ENCODE measurements at places on chromosomes 3 and 15.

DNA sequence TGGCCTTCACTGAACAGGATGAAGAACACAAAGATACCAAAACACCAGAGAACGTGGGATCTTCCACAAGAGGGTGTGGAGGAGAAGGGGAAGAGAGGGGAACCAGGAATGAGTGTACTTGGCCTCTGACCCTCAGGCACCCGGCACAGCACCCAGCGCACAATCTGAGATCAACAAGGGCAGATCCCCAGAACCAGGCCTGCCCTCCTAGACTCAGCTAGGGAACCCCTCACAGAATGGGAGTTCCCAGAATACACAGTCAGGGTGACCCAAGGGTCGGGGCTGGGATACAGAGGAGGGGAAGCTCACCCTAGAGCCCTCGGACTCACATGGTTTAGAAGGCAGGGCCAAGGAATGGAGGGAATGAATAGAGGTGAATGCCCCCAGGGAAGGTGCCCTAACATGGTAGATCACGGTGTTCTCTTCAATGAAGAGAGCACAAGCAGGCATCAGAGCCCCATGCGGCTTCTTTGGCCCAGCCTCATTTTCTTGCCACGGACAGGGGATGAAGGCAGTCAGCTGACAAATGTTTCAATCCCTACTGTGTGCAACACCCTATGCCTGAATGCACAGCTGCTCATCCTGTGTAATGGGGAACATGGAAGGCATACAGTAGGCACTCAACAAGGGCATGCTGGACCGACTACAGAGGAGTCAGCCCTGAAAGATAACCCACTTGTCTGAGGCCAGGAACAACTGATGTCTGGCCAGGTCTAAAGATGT lies 13.1 kb downstream of the BMF start:
- DNase-seq, result no peak

DNA sequence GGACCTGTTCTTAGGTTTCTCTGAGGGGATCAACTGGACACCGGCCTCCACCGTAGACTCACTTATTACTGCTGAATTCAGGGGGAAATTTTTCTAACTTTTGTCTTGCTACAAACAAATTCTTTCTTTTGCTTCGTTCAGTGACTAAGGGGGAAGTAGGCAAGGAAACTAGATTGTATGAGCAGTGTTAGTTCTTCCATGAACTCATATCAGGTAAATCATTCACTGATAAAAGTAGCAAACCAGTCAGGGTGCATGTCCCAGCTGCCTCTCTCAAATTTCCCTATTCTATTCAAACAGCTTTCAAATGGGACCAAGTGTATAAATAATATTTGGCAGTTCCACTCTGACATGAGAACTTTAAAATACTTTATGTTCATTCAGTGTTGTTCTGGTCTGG lies 7.3 kb upstream of the CCDC13 start:
- DNase-seq, result no peak

DNA sequence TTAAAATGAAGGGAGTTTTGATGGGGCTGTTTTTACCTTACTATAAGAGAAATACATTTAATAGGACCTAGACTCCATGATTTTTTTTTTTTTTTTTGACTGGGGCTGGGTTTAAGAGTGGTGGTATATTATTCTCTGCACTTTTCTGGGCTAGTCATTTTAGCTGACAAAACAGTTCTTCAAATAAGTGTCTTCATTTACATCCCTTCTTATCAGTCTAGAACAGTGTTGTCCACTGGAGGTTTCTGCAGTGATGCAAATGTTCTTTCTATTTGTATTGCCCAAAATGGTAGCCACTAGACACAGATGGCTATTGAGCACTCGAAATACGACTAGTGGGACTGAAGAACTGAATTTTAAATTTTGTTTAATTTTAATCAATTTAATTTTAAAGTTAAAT lies 37.2 kb downstream of the KLHL18 start:
- DNase-seq, result no peak

- no peak for DNase-seq
Observed at GRCh38 chr15:45225506-45226273, 26.3 kb upstream of the SLC28A2 start.

GRCh38 chr3:5698851-5699250 lies 511.3 kb downstream of the EDEM1 start:
- no peak for DNase-seq

GRCh38 chr3:14275962-14276909 lies 97.6 kb downstream of the LSM3 start:
- DNase-seq, result no peak

DNA sequence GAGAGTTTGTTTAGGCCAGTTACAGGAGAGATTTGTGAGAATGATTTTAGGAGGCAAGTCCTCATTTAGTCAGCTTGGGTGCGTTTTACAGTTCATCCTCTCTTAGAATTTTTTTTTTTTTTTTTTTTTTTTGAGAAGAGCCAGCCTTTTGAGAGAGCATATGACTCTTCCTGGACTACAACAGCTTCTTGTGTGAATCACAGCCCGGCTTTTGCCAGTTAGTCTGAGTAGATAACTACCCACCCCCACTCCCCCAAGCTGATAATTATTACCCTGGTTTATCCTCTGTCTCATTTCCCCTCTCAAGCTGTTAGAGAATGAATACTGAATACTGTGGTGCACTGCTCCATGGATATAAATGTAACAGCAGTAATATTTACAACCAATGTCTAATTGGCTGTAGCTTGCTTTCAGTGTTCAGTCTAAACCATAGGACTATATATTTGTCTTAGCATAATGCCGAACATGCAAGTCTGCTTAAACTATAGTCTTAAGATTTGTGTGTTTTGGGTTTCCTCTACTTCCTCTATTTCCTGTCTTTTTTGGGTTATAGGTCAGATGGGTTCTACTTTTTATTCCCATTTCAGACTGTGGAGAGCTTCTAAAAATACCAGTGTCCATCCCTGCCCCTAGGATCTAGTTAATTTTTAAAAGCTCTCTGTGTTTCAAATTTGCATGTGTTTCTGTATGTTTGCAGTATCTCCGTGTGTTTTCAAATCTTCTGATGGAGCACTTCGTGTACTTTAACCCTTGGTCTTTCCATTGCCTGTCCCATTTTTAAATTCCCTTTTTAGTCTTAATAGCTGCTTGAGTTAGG lies 8.0 kb downstream of the CHD2 start:
- DNase-seq, result no peak

DNA sequence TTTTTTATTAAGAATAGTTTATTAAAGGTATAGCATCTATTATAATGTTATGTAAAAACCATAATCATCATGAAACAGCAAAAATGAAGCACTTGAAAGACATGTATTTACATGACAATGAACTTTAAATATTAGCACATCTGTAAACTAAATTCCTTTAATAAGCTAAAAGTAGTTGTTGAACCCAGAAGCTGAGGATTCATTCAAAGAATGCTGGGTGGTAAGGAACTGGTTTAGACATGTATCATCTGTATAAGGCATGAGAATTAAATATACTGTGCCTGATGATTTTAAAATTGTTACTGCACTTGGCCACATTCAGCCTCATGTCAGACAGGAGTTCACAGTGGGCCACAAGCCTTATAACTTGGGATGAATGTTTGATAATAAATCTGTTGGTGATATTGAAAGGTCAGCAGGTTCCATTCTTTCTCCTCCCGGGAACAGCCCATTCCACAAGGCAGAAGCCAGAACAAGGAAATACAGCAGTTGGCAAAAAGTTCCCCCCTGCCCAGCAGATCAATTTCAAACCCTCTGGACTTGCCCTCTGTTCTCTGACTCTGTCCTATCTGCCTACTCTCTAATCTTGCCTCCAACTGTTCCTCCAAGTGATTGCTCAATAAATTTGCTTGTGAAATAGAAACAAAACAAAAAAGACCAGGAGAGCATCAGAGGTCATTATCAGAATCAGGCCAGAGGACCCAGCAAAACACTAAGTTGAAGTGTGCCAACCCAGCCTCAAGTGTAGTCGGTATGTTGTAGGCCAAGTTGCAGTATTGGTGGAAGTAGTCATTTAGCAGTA lies 49.8 kb upstream of the TEX264 start:
- no peak for DNase-seq

GRCh38 chr15:78212546-78213424 lies 21.6 kb downstream of the ACSBG1 start:
- no peak for DNase-seq

- DNase-seq, result no peak
Observed at GRCh38 chr3:125351152-125351551, 24.0 kb downstream of the ZNF148 start.

DNA sequence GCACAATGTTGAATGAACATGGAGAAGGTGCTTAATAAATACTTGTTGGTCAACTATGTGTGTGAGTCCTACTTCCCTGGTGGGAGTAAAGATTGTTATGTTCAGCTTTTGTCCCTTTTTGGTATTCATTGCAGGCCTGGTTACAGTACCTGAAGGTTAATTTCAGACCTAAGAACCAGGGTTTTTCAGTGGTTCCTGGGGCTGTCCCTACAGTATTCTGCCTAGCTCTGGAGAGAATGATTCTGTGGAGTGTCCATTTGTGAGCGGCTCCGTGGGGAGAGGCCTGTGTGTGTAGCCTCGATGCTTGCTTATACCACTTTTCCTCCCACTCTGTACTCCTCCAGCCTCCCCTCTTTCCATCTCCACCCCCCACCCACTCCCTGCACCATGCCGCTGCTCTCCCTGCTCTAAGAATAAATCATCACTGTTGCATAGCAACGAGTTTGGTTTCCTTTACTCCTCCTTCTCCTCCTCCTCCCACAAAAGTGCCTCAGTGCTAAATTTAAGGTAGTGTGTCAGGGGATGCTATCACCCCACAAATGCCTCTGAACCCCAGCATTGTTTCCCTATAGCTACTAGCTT lies 150.6 kb upstream of the ROPN1 start:
- no peak for DNase-seq

DNA sequence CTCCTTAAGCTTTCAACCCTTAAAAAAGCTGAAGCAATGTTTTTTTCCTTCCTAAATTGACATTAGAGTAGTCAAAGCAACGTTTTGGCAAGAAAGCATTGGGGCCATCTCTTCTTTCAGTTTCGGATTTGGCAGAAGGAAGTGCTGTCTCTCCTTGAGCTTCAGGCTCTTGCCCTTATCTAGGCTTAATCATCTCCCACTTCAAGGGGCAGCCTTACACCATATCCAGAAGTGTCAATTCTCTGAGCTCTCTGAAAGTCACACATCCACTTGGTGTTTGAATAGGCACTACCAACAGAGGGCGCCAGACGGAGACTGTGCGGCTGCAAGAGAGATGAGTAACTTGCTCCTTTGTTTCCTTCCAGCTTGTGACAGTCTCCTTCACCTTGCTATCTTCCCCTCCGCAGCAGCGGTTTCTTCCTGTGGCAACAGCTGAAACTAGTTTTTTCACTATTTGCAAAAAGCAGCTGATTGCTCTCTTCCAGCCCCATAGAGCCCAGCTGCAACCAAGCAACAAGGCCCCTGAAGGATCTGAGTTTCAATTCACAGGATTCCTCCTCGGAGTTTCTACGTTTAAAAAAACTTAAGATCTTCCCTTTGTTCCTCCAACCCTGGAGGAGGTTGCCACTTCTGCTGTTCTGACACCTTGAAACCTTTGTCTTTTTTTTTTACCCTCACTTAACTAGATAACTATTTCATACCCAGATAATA lies 147.0 kb upstream of the SLCO3A1 start:
- DNase-seq, result peak; percentile 57

DNA sequence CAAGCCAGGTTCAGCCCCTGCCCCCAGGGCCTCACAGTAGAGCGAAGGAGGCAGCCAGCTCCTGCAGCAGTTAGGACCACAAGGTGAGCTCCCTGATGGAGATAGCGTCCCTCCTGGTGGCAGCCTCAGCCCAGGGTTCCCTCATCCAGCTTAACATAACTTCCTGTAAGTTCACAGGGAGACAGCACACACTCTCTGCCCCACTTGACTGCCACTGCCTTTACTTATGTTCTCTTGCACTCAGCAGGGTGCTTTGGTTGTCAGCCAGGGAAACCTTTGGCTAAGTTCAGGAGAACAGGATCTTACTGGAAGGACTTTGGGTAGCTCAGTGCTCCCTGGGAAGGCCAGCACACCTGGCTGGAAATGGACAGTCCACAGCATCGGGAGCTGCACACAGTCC lies 10.9 kb downstream of the KBTBD13 start:
- DNase-seq, result no peak

DNA sequence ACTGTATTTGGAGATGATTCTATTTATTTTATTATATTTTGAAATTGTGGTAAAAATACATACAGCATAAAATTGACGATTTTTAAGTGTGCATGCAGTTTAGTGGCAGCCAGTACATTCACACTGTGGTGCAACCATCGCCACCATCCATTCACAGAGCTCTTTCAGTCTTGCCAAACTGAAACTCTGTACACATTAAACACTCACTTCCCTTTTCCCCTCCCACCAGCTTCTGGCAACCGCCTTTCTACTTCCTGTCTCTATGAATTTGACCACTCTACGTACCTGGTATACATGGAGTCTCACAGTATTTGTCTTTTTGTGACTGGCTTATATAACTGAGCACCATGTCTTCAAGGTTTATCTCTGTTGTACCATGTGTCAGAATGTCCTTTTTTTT lies 303.3 kb upstream of the ATP10A start:
- DNase-seq, result no peak

DNA sequence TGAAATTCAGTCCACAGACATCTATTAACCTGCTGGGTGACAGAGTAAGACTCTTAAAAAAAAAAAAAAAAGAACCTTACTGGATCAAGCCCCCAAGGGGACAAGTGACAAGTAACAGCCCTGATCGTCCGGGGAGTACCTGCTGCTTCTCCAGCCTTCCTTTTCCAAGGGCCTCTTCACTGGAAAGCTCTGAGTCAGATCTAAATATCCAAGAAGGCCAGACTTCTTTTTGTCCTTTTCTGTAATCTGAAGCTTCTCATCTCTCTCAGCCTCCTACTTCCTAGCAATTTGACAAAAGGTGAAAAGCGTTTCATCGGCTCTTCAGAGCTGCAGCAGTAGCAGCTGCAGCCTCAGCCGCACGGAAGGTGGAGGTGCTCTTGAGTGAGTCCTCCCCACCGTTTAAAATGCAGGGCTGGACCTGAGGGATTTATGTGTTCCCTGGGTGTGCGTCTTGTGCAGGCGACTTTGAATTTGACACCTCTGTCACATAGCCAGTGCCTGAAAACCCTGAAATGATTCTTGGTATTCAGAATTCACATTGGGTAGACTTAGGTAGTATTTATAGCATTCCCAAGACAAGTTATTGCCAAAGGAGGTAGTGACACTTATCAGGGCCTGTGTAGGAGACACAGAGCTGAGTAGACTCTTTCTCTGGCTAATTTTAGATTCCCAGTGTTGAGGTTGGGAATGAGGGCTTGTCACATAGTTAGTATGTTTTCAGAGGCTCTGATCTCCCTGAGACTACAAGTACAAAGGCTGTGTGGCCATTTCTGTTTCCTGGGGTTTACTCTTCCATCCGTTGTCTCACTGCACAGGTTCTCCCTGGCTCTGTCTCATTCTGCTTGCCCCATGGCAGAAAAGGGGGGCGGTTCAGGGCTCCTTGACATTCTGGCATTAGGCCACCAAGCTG lies 291.2 kb upstream of the C2CD4B start:
- no peak for DNase-seq

DNA sequence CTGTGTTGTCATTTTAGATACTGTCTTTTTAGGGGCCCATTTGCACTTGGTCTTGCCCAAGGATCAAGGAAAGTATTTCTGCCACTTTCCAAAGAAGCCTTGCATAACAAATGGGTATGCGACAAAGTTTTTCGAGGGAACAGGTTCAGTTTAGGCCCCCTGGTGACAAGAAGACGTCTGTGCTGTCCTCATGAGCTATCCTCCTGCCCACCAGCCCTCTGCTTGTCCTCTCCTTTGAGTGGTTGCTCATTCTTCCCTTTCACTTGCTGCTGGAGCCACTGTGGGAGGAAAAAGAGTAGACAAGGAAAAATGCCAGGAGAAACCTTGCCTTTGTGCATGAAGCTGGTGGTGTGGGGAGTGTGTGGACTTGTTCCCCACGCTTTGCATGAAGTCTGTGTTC lies 171.9 kb downstream of the CACNA2D3 start:
- no peak for DNase-seq
